ENCODE measurements at places on chromosomes 2 and 18.

DNA sequence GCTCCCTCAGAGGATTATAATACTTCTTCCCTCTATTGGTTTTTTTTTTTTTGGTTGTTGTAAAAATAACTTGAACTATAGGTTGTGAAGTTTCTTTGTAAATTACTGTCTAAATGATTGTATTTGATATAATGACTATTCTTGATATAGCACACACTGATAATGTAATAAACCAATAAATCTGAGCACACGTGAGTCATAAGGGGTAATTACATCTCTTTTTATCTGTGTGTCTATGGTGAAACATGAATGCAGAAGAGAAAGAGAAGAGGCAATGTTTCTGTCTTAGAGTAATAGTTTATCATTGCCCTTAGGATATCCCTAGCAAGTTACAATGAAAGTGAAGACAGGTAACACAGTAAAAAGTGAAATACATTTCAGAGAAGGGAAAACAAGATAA is 64.1 kb upstream of the RAPGEF4 start:
- no peak for DNase-seq

DNA sequence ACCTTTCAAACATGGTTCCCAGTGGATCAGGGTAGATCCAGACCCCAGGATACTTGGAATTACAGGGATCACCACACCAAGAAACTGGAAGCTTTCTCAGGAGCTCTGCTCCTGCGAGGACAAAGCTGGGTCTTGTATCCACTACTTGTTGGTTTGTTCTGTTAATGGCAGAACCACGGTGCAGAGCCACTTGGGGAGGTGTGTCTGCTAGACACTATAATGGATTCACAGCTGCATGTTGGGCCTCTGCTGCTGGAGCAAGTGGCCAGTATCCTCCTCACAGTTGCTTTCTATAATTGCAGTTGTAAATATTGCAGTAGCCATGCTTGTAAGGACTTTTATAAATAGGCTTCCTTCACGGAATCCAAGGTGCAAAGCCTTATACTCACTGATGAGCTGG is 12.9 kb downstream of the FOSL2 start:
- no peak for DNase-seq

DNA sequence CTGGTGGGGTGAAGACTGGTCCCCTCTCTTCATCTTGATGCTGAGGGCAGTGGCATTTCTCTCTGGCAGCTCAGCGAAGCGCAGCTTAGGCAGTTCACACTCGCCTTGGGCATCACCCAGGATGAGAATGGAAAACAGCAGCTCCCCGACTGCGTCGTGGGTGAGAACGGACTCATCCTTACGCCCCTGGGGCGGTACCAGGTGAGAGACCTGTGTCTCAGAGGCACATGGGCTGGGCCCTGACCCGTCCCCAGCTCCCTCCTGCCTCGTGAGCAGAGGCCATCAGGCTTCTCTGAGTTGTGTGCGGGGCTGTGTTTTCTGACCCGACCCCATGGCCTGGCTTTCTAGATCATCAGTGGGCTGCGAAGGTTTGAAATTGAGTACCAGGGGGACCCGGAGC is 8.2 kb upstream of the CCDC74A start:
- DNase-seq, result no peak

- no peak for DNase-seq
These were observed 1.7 kb downstream of the SYT4 start for GRCh38 chr18:43275546-43275945.

- DNase-seq, result peak; percentile 39
These were observed 107.0 kb downstream of the NAB1 start for GRCh38 chr2:190755772-190756415.

DNA sequence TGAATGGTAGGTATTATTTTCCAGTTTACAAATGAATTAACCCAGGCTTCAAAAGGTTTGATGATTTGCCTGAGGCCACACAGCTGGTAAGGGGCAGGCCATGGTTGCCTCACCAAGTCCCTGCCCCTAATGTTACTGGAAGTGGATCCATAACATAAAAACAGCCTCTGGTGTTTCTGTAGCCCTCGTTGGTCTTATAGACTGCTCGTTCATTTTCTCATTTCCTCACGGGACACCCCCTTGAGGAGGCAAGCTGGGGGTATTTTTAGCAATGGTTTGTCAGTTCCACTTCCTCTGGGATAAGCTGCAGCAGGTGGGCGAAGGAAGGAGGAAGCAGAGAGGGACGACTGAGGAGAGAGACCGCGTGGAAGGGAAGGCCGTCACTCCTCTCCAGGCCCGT is 32.9 kb upstream of the NDUFV2 start:
- no peak for DNase-seq

GRCh38 chr2:109516445-109517117 is 97.2 kb downstream of the SEPTIN10 start:
- no peak for DNase-seq

DNA sequence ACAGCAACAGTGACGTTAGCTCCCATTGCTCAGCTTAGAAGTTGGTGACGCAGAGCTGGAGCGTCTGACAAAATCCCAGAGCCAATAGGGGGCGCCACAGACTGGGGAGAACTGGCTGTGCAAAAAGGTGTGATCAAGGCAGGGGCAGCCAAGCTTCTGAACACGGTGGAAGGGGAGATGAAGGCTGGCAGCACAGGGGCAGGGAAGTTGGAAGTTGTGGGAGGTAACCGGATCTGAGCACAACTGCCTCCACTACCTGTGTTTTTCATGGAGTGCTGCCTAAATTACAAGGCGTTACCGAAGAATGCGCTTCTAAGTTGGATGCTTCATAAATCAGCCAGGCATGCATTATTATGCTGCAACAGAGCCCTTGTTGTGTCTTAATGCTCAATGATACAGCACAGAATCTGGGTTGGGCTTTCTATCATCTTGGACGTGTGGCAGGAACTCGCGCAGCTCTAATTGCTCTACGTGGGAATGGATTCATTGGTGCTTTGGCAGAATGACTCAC is 370.0 kb downstream of the SLC4A3 start:
- peak; percentile 42 for DNase-seq

GRCh38 chr18:55462652-55463051 is 125.3 kb downstream of the TCF4 start:
- DNase-seq, result no peak

- peak; percentile 42 for DNase-seq
These were observed 35.9 kb upstream of the MGAT5 start for GRCh38 chr2:134217924-134218323.
